Dorsolateral prefrontal cortex (tissue), 122 donors: ENCODE measurements at places on chromosomes 12 and 14.

DNA sequence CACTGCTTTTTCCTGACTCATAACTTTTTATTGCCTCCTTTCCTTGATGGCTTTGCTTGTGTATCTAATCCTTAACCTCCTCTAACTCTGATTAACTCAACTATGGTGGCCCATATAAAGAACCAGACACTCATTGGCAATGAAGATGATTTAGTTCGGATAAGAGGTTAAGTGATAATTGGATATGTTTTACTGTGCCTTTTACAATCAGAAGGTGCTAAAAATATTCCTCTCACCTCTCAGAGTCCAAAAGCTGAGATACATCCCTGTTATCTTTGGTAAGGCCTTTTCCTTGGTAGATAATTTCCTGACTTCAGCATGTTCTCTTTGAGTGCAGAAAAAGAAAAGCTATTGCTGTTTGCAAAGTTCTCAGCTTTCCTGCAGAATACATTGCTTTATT lies 367.7 kb downstream of the SLC16A7 start:
- DNase-seq = no peak

DNA sequence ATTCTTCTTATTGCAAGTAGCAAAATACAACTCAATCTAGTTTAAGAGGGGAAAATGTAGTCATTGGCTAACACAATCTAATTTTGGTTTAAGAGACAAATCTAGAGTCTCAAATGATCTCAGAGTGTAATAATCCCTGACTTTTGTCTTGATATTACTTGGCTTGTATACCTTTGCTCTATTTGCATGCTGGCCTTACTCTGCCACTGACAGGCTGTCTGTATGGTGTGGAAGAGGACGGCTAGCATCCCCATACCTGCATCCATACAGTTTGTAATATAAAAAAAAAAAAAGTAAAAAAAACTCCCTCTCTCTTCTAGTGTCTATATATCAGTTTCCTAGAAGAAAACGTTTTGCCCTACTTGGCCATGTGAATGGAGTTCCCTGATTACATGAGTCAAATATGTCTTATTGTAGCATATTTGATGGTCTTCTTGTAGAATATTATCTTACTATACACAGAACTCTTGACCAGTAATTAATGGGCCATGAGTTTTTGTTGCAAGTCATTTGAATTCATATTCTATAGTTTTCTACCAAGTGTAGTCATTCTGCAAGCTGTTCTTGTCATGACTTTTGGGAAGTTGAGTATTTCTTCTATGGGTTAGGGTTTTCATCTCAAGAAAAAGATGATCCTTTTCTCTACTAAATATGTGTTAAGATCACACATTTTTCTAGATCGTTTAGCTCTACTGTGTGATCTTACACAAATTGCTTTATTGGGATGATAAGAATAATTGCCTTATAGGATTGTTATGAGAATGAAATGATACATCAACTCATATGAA lies 8.2 kb downstream of the HIF1A start:
- no peak for DNase-seq

DNA sequence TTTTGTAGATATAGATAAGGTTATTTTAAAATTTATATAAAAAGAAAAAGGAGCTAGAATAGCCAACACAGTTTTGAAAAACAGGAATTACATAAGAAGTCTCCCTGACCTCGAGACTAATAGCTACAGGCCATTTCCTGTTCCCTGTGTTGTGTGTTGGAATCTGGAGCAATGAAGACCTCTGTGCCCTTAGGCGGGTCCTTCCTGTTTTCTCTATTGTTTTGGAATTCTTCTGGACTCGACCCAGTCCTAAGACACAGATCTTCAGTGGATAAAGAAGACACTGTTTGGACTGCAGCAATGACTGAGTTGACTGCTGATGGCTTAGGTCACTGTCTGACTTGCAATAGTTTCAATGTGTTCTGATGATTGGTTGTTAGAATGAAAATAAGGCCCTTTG lies 26.2 kb downstream of the SNRPF start:
- no peak for DNase-seq

GRCh38 chr12:45872446-45872845 lies 117.9 kb downstream of the SCAF11 start:
- no peak for DNase-seq

GRCh38 chr14:64074961-64075612 lies 219.1 kb downstream of the ESR2 start:
- DNase-seq = no peak

GRCh38 chr12:76890151-76891143 lies 11.6 kb upstream of the CSRP2 start:
- no peak for DNase-seq

DNA sequence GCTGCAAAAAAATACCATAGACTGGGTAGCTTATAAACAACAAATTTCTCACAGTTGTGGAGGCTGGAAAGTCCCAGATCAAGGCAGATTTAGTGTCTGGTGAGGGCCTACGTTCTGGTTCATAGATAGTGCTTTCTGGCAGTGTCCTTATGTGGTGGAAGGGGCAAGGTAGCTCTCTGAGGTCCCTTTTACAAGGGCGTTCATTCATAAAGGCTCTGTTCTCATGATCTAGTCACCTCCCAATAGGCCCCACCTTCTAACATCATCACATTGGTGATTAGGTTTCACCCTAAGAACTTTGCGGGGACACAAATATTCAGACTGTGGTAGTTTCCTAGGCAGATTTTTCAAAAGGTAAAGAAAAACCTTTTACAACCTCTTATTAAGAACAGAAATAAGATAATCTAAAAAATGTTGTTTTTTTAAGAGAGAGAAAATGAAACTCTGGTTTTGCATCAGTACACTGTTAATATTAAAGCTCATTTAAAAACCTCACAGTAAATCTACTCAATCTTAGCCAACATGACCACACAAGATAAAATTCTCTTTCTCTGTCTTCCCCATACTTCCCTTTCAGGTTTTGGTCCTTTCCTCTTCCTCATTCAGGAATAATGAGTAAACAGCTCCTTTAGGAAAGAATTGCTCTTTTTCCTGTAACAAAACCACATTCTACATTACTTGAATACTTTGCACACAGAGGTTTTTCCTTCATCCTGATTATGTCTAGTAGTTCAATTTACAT lies 117.5 kb downstream of the UNC79 start:
- DNase-seq = no peak

DNA sequence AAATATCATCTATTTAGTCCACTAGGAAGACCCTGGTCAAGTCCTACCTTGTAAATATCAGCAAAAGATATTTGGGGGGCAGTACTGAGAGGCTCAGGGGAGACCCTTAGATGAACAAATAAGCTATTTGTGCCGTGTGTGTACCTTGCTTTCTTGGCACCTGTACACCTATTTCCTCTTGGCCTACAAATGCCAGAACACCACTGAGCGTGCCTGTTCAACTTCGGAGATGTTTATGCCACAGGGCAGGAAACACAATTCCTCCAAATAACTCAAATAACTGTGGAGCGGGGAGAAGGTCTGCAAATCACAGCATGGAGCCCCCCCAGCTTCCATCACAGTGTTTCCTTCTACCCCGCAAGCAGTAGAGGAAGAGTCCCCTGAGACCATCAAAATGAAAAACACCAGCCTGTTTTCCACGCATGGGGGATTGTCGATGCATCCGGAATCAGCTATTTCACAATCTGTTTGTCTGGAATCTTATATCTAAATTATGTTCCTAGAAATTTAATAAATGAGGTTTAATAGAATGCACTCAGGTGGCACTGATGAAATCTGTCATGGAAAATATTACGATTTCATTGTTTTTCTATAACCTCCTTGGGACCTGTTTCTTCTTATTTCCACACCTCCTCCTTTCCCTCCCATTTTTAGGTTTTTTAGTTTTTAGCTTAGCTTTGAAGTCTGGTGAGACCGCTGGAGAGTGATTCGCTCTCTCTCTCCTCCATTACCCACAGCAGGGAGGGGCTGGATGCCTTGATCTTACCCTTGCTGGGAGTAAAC lies 254.0 kb upstream of the SRRM4 start:
- no peak for DNase-seq

GRCh38 chr12:52400906-52401305 lies 5.2 kb downstream of the KRT82 start:
- DNase-seq = no peak

DNA sequence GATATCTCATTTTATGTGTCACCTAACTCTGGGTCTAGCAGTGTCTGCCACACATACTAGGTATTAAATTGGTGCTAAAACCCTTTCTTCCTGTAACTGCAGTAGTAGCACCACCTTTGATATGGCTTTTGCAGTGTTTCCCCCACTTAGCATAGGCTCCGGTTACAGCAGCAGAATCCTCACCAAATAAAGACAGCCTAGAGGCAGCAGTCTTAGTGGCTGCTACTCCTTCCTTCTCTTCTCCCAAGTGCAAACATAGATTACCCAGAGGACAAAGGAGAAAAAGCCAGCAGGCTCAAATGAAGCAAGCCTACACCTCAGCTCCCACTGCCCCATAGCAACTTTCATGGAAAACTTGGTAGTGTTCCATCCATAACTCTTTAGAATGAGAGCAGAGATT lies 30.1 kb upstream of the ABCC9 start:
- DNase-seq = no peak

- no peak for DNase-seq
Measured at GRCh38 chr14:92928258-92928629, 5.3 kb downstream of the CHGA start.

- no peak for DNase-seq
Measured at GRCh38 chr14:99916091-99916383, 122.8 kb downstream of the EML1 start.

GRCh38 chr14:102620413-102620812 lies 28.0 kb downstream of the RCOR1 start:
- no peak for DNase-seq

DNA sequence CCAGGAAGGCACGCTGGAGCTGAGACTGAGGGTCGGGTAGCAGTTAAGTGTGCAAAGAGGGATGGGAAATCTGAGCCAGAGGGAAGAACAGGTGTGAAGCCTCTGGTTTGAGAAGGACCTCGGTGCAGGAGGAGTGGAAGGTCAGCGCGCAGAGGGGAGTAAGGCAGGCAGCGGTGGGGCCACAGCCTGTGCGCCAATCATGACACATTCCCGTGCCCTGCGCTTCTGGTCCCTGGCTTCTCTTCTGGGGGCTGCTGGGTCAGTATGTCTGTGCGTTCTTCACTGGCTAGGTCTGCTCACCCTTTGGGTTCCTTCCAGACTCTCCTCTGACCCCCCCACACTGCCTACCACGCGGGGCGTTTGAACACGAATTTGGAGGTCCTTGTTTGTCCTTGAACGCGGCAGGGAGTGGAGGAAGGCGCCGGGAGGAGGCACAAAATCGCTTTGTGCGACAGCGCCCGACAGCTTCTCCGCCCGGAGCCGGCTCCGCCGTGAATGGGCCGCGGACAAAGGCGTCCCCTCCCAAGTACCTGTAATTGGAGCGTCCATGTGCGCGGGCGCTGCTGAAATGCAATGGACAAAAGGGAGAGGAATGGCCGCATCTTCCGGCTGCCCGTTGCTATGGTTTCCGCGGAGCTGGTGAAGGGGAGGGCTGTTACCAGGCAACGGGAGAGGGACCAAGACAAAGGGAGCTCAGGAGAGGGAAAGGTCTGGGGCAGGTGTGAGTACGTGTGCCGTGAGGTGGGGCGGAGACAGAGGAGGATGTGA lies 207.2 kb upstream of the SRRM4 start:
- peak; percentile 88 for DNase-seq

DNA sequence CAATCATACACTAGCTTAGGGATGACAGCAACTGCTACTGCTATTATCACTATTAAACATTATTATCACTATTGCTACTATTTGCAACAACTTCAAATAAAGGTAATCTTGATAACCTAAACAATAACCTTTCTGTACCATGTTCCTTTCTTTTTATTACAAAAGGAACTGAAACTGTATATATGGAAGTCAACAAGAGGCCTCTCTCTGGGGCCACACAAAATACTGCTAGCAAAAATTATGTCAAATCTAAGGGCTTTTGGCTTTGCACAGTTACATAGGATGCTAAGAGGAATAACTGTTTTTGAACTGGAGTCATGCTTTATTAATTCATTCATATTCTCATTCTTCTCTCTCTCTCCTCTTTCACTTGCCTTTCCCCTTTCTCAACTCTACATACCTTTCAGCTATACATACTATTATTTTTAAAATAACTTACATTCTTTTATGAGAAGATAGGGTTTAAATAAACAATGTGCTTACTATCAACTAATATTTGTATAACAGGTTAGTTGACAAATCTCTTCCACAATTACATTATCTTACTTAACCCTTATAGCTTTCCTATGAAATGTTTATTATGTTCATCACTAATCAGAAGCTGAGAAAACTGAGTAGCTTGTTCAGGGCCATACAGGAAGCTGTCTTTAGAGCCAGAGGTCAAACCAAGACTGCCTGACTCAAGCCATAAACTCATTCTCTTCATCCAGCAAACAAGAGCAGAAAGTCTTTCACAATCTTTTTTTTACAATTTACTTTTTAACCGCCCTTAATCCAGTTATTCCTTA lies 25.7 kb downstream of the SPTSSA start:
- DNase-seq = no peak

- no peak for DNase-seq
Measured at GRCh38 chr12:110921262-110921661, 883 bp upstream of the MYL2 start.

DNA sequence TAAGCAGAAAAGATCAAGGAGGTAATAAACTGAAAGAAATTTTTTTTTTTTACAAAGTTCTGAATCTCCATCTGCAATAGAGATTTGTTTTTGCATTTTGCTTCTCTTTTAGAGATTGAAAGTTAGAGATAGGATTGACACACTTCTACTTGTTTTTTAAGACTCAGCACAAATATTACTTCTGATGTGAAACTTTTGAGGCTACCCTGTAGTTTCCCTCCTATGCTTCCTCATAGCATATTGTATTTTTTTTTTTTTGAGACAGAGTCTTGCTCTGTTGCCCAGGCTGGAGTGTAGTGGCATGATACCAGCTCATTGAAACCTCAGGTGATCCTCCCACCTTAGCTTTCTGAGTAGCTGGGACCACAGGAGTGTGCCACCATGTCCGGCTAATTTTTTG lies 32.1 kb upstream of the SGPP1 start:
- no peak for DNase-seq

DNA sequence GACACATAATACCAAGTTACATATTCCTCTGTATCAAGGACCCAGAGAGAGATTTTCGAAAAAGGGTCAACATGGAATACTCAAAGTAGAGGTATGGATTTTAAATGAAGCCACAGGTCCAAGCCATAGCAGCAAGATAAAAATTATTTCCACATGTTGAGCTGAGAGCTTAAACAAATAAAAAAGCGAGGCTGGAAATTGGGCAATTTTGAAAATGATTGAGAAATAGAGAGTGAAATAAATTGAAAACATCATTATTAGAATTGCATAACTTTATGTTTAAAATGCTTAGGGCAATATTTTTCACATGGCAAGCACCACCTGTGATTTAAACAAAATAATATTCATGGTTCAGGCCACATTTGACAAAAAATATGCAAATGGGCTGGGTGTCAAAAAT lies 1251.0 kb upstream of the USP15 start:
- no peak for DNase-seq
